ENCODE measurements at places on chromosomes 6 and 20.
A peak's percentile ranks its signal among the peaks of the same experiment; 100 is the strongest.

DNA sequence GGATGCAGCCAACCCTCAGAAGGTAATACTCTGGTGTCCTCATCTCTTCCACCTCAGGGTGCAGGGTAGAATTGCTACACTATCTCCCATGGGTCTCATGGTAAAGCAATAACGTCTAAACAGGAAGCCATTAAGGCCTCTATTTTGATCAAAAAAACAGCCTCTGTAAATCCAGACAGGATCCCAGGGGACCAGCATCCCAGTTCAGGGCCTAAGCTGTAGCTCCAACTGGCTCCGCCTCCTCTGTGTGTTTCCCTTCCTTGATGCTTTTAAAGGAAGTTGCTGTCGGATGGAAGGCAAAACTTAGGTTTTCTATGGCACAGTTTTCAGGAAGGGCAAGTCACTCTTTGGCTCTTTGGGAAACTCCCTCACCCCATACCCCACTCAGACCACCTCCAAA is 222.0 kb downstream of the MAFB start:
- DNase-seq: no peak

GRCh38 chr20:7137395-7138151 is 370.1 kb downstream of the BMP2 start:
- no peak for DNase-seq

DNA sequence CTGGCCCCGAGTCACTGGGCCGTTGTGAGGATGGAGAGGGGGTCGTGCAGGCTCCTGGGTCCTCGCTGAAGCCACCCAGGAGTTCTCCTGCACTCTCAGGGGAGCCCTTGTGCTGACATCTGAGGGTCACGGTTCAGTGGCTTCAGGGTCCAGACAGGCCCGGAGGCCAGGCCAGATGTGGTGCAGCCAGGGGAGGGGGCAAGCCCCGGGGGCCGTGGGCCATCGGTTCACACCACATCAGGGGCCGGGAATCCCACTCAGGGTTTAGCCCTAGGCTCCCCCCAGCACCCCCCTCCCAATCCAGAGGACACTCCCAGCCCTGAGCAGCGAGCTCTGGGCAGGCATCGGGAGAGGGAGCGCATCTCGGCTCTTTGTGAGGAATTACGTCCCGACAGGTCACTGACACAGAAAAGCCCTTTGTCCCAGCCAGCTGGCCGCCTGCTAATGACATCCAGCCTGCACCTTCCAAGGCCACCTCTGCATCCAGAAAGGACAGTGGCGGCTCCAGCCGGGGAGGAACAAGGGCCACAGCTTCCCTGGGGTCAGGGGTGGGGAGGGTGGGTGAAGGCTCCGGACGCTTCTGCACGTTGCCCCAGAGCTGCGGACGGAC is 6.4 kb upstream of the CHRNA4 start:
- no peak for DNase-seq

GRCh38 chr6:116008470-116009243 is 52.0 kb downstream of the FRK start:
- DNase-seq: peak; percentile 33

GRCh38 chr6:73523434-73524123 is 2.7 kb upstream of the EEF1A1 start:
- no peak for DNase-seq

DNA sequence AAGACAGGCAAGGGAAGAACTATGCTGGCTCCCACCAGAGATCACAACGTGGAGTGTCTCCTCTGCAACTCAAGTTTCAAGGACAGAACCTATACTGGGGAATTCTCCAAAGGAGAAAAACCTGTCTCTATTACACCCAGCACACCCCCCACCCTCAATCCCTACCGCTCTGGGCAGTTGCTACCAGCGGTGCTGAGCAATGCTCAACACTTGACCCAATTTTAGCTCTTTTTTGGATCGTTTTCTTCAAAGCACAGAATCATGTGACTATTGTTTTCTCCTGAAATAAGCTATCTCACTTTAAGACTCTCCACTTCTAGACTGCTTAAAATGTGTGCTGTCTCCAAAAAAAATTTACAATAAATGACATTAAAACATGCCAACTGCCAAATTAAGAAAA is 23.3 kb downstream of the MAP7 start:
- DNase-seq: no peak

- DNase-seq: no peak
These were observed at the start of gene GNRH2 for GRCh38 chr20:3043322-3043721. TSS of gene GNRH2 (plus strand) at chr20:3043622. CDS start at chr20:3044415, 793 bp downstream.

- no peak for DNase-seq
These were observed 59.7 kb upstream of the SUPT3H start for GRCh38 chr6:45437439-45437815.

DNA sequence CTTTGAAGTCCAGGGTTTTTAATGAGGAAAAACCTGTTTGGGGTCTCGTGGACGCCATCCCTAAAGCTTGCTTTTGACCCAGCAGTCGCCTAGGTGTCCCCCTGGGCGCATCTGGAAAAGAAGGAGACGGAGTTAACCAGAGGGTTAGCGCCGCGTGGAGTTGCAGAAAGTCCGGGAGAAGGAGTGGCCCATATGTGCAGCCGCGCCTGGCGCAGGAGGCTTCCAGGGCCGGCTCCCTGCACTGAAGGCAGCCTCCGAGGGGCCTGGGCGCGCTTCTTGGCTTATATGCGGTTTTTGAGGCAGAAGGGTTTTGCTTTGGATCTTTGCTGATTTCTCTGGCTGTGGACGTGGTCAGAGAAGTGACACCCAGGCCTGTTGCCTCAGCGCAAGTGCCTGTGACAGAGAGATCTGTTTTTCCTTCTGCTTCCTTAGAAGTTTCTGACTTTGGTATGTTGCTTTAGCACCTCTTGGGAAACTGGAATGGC is 987 bp downstream of the TMEM181 start:
- no peak for DNase-seq

- no peak for DNase-seq
These were observed 12.5 kb downstream of the ERMARD start for GRCh38 chr6:169763881-169764280.

GRCh38 chr6:127582777-127583462 is 5.9 kb downstream of the C6orf58 start:
- DNase-seq: peak; percentile 6

- no peak for DNase-seq
These were observed 1.2 kb downstream of the TGIF2 start for GRCh38 chr20:36574366-36575135.

GRCh38 chr6:37004044-37004980 is 1.1 kb upstream of the FGD2 start:
- DNase-seq: no peak

DNA sequence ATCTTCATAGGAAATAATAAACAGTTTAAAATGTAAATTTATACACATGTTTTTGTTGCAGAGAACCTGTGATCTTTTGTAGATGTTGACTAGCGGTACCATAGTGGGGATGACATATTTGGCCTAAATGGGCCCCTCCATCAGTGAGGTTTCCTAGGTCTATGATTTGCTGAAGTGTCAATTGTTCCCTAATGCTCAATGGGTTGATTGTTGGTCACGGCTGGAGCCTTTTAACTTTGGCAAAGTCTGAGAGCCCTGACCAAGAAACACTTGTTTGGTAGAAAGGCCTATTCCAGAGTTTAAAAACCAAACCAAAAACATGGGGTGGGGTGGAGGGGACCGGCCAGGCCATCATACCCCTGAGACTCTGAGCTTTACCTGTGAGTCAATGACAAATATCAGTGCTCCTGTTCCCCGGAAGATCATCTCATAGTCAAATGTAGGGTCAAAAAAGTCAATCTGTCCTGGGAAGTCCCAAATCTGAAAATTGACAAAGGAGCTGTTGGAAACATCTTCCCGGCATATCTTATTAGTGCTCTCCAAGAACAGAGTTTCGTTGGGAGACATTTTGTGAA is 25.1 kb downstream of the RRAGD start:
- DNase-seq: no peak

- no peak for DNase-seq
These were observed 16.8 kb downstream of the RPL7L1 start for GRCh38 chr6:42896178-42896719.

- no peak for DNase-seq
These were observed 65.0 kb upstream of the IFNGR1 start for GRCh38 chr6:137283940-137284810.

DNA sequence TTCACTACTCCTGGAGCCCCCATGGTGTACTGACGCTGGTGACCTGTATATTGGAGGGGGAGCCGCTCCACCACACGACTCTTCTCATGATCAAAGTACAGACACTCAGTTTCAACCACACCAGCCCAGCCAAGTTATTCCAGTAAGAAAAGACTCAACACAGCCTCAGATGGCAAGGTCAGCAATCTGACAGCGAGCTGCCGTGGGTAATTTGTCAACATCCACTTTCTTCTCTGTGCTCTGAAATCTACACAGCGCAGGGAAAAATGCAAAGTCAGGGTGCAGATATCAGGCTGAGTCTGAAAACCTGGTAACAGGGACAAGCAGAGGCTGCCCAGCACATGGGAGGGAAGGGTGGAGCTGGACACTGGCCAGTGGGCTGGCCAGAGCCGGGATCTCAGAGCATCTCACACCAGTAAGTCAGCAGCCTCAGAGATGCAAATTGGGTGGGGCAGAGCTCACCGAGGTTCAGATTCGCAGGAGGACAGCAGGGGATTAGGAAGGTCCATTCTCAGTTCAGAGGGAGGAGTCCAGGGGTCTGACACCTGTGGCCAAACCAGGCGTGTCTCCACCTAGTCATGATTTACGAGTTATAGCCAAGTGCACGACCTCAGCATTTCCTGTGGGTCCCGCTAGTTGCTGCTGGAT is 44.5 kb upstream of the RPS6KA2 start:
- no peak for DNase-seq

GRCh38 chr20:51272401-51272800 is 249.5 kb upstream of the KCNG1 start:
- DNase-seq: no peak

Data from amniotic stem cell (primary cell).